Fibroblast of skin of left biceps (primary cell): ENCODE measurements at places on chromosomes 3 and 15.

- no peak for DNase-seq
These were observed 4.0 kb upstream of the SIN3A start for GRCh38 chr15:75455424-75455981.

- DNase-seq, result no peak
These were observed 12.6 kb upstream of the SPPL2A start for GRCh38 chr15:50778086-50778485.

DNA sequence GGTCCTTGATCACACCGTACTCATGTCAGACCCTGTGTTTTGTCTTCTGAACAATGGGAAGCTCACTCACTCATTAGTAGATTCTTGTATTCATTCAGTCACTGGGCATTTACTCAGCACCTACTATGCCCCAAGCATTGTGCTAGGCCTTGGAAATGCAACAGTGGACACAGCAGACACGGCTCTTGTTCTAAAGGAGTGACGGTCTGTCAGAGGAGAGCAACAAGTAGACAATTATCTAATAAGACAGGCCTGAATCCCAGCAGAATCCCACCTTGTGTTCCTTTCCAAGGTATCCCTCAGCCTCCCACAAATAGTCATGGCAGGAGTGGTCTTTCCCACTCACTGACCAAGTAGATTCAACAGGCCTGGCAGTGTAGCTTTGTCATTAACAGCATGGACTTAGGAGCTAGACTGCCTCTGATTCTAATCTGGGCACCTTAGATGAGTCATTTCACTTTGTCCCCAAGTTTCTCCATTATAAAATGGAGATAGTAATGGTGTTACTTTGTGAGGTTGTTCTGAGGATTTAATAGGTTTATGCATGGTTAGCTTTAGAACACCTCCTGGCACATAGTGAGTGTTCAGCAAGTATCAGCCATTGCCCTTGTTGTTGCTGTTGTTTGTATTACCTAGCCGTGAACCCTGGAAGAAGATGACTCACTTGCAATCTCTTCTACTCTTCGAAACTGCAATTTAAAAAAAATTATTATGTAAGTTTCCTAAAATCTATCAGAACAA lies 69.1 kb downstream of the SSUH2 start:
- no peak for DNase-seq

- DNase-seq, result no peak
These were observed 689.0 kb downstream of the NTRK3 start for GRCh38 chr15:87567406-87568030.

GRCh38 chr3:122475316-122475715 lies 39.4 kb downstream of the KPNA1 start:
- no peak for DNase-seq
